GM03348 (cell line): ENCODE measurements at places on chromosomes 6 and 20.

- no peak for DNase-seq
These were observed 21.9 kb upstream of the TFAP2C start for GRCh38 chr20:56607061-56607704.

GRCh38 chr20:2619961-2620595 is 32.4 kb upstream of the NOP56 start:
- DNase-seq: no peak

GRCh38 chr6:147802459-147802858 is 294.0 kb downstream of the SAMD5 start:
- no peak for DNase-seq

DNA sequence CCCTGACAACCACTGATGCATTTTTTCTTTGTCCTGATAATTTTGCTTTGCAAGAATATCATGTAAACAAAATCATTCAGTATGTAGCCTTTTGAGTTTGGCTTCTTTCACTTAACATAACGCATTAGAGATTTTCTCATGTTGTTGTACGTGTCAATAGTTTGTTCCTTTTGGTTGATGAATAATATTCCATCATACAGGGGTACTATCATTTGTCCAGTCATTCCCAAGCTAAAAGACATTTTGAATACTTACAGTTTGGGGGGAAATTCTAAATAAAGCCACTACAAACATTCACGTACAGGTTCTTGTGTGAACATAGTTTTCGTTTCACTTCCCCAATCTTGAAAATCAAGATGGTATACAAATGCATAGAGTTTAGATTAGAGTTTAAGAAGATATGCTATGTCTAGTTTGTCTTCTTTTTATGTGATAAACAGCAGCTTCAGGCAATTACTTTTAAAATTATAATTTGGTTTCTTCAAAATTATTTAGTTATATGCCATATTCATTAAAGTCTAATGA is 5.2 kb downstream of the HAO1 start:
- no peak for DNase-seq
